ENCODE measurements at places on chromosomes 6 and 20.

- DNase-seq = no peak
Measured at GRCh38 chr20:46227272-46227767, 81.0 kb downstream of the CDH22 start.

GRCh38 chr6:105779110-105779509 is 307.0 kb upstream of the PRDM1 start:
- DNase-seq = no peak

GRCh38 chr6:143205991-143206390 is 145.3 kb downstream of the AIG1 start:
- DNase-seq = no peak

GRCh38 chr20:54083459-54083858 is 13.1 kb upstream of the BCAS1 start:
- no peak for DNase-seq

DNA sequence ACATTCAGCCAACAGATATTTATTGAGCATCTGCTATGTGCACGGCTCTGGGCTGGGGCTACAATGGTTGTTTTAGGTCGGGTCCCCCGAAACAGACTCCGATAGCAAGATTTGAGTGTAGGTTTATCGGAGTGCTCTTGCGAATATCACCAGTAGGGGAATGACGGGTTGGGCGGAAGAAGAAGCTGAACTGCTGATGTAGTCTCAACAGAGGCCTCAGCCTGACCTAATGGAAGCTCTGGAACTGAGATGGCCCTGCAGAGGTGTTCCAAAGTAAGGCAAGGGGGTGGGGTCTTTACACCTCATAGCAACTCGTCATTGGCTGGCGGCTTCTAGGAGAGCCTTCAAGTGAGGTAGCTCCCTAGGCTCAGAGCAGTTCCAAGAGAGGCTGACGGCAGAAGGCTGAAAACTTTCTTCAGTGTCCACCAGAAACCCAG is 1.1 kb downstream of the L3MBTL1 start:
- DNase-seq = no peak

DNA sequence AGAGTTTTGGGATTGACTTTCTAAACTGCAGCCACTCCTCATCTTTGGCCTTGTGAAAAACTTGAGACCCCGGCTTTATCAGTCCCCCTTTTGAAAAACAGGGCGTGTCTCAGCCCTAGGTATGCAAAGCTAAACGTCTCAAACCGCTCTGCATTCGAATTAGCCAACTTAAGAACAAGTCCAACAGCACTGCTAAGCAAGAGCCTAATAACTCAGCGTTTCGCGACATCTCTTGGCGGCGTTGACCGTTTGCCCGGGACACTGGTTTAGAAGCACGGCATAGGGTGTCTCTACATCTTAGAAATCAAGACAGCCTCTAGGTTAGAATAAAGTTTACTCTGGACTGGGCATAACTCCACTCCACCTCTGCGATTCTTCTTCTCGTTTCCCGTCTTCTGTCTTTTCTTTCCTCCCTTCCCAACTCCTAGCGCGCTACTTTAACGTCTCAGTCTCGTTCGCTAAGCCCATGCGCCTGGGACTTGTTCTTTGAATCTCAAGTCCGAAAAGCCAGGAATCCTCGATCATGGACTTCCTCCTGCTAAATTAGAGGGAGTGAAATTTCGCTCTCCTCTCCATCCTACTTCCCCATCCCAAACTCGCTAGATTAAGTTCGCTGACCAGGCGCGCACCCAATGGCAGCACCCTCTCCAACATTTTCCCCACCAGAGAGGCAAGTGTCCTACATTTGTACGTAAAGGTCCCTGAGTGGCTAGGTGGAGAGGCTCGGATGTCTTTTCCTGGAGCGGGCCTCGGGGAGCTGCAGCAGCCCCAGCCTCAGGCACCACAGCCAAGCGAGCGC is 10.5 kb upstream of the TFAP2A start:
- DNase-seq = peak; percentile 24

DNA sequence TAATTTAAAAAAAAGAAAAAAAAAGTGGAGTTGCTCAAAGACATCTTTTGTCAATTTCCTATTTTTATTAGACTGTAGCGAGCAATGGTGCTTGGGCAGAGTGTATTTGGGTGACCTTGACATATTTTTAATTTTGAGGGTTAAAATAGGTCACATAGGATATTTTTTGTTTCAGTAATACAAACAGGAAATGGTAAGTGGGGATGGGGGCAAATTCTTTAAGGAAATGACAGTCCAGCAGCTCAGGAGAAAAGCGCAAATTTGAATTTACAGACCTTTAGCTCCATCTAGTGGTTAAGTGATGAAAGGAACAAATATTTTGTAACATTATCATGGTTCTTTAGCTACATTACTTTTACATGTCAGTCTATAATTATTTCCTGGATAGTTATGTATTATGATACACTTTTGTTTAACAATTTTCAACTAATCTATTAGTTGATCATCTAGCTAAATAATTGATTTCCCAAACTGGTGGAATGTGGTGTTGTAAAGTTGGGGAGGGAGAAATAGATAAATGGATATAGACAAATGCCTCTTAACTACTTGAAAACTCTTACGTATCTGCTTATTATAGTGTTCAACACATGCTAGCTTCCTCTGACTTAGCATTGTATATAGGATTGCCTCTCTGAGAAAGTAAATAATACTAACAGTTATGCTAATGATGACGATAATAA is 10.0 kb downstream of the CITED2 start:
- peak; percentile 40 for DNase-seq

GRCh38 chr20:58989196-58989595 is 8.1 kb downstream of the NELFCD start:
- DNase-seq = no peak

DNA sequence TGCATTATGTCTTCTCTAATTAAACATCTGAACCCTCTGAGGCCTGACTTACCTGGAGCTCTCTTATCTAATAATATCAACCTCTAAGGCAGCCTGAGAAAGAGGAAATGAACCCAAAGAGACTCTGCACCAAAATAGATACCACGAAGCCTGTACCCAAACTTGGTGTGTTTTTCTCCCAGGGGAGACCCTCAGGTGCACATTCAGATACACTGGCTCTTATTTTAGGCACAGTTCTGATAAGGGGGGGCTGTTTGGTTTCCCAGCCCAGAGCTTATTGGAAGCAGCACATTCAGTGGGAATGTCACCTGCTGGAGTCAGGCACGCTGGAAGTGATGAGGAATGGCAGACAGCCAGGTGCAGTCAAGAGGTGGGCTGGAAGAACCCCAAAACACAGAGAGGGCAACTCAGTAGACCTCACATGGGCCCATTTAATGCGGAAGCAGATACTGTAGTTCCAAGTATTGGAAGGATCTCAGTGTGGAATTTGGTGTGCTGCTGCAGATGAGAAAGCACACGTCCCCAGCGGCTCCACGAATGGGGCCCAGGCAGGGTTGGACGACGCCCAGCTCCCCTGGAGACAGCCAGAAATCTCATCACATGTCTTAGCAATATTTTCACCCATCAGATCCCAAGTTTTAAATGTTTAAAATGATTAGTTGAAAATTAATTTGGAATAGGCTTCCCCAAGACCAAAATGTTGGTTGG is 9.7 kb upstream of the CCR6 start:
- no peak for DNase-seq

DNA sequence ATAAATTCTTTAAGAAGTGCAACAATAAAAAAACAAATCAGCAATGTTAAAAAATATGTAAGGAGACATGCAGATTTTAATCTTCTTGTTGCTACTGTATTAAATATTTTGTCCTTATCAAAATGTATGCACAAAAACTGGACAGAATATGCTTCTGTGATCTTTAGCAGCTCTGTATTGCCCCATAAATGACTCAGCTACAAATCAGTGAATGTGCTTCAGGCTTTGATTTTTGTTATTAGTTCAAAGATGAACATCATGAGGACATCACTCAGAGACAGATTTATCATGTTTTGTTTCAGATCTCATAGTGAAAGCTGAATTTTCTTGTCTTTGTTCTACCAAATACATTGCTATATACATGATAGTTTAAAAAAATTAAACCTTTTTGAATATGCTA is 312.4 kb downstream of the GRIK2 start:
- no peak for DNase-seq

GRCh38 chr20:51931371-51931781 is 129.1 kb upstream of the SALL4 start:
- no peak for DNase-seq

GRCh38 chr6:21731411-21732031 is 138.0 kb downstream of the SOX4 start:
- no peak for DNase-seq

GRCh38 chr20:57953638-57954037 is 243.8 kb upstream of the PMEPA1 start:
- DNase-seq = no peak

DNA sequence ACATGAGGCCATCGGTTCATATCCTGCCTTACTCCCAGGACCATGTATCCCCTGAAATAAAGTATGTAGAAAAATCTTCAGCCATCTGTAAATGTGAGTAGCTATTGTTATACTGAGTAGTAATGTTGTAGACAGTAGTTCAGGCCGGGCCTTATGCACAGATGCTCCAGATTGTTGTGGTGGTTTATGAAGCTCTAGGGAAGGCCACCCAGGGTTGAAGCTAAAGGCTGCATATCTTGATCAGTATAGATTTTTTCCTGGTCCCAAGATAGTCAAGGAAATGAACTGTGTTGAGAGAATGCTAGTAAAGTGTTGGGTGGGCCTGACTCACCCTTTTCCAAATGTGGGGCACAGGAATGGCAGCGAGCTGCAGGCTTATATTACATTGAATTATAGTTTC is 81.4 kb downstream of the FNDC1 start:
- no peak for DNase-seq

DNA sequence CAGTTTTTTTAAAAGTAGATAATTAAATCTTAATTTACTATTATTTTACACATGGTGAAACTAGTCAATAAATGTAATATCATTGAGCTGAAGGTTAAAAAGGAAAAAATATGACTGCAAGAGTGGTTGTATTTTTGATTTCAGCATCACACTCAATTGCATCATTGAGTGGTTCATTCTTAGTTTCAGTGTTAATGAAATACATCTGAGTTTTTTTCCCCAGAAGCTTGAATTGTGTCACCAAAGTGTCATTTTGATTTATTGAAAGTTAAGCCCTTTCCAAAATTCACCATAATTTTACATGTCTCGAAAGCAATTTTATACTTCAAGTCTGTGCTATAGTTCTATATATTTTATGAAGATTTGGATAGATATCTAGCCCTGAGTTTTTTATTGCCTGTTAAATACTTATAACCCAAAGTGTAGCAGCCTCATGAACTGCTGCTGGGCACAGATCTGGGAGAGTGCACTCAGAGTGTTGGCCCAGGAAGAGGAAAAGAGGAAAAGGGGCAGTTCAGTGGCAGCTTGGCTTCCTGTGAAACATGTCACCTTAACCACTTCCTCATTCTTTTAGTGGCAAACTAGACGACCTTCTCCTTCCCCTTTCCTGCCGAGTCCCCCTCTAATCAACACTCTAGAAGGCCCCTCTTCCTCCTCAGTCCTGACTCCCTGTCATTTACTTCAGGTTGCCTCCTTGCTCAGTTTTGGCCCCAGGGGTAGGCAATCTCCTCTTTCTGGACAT is 140.7 kb downstream of the ESR1 start:
- DNase-seq = no peak

- no peak for DNase-seq
Measured at GRCh38 chr20:6792789-6793188, 25.3 kb downstream of the BMP2 start.

GRCh38 chr20:58715391-58715800 is 22.8 kb downstream of the NPEPL1 start:
- DNase-seq = peak; percentile 2

- DNase-seq = no peak
Measured at GRCh38 chr20:45918182-45918737, 6.3 kb upstream of the PLTP start.

DNA sequence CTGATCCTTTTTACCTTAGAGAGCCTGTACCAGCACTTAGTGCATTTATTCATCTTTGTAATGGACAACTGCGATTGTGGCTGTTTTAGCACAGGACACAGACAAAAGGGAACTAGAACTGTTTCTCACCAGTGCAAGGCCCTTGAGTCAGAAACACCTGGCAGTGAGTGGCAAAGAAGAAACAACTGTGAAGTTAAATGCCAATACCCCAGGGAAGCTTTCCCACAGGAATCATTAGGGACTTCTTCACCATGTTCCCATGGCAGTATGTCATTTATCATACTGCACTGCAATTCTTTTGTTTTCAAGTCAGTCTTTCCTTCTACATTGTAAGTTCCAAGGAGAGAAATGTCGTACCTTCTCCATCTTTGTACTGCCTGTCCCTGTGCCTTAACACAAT is 28.6 kb upstream of the CDYL start:
- DNase-seq = no peak

GRCh38 chr6:154479771-154480639 is 30.5 kb downstream of the CNKSR3 start:
- no peak for DNase-seq

- no peak for DNase-seq
Measured at GRCh38 chr6:163314791-163315470, 99.6 kb upstream of the QKI start.

DNA sequence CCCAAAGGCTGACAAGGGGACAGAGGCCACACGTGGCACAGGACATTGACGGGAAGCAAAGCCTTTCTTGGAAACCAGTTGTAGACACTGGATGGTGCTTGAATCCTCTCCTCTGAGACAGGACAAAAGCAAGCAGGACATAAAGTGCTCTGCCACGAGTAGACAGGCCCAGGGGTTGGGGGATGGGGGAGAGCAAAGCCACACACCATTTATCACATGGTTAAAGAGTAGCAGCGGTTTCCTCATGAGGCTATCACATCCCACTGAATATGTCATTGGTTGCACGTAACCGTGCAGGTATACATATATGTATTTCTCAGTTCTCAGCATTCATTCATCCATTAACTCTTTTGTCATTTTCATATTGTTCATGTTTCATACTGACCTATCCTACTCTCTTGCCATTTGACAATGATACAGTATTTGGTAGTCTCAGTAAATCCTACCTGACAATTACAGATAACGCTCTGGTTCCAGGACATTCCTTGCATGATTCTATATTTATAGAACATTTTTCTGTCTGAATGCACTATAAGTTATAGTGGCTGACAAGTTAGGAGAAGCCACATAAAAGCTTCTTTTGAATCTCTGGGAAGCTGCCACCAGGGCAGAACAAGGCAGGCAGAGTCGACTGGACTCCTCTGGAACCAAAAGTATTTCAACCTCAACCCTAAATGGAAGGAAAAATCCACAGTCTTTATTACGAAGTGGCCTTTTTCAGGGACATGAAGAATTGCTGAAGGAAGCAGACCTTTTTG is 23.5 kb downstream of the METTL24 start:
- no peak for DNase-seq

GRCh38 chr6:41722969-41723529 is 12.4 kb downstream of the TFEB start:
- no peak for DNase-seq

GRCh38 chr6:102485480-102485879 is 1092.0 kb downstream of the GRIK2 start:
- no peak for DNase-seq

- no peak for DNase-seq
Measured at GRCh38 chr6:53280207-53280606, 68.5 kb downstream of the ELOVL5 start.

GRCh38 chr6:139153855-139154254 is 19.0 kb downstream of the HECA start:
- no peak for DNase-seq

GRCh38 chr20:40855269-40855668 is 166.2 kb upstream of the MAFB start:
- no peak for DNase-seq

GRCh38 chr6:35624341-35625070 is 64.2 kb downstream of the FKBP5 start:
- DNase-seq = no peak
